ENCODE measurements at places on chromosomes 12 and 14.

- no peak for DNase-seq
These were observed 55.0 kb downstream of the AMN start for GRCh38 chr14:102977475-102977874.

DNA sequence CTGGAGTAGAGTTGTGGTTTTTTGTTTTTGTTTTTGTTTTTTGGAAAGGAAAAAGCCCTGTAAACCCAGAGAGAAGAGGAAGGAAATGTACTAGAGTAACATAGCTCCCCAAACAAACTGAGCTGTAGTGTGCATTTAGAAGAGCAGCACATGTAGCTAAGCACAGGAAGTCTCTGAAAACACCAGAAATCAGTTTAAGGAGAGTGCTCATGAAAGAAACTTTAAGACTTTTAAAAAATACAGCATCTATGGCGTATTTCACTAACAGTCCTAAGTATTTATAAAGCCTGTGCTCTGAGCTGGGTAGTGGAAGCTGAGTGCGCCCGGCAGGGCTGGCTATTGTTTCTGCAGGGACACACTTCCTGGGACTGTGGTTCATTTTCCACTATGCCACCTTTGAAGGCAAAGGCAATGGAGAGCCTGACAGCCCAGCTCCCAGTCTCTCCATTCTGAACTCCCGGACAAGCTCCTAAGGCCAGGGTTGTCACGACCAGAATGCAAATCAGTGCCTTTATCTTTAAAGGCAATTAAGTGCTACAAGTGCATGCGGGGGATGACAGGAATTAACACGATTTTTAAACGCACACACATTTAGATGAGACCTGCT lies 45.4 kb downstream of the NIN start:
- no peak for DNase-seq

- no peak for DNase-seq
These were observed 1.9 kb upstream of the PPP1R13B start for GRCh38 chr14:103849151-103849886.

- no peak for DNase-seq
These were observed 3.1 kb downstream of the GARIN2 start for GRCh38 chr14:67192366-67192765.

GRCh38 chr12:116430911-116431565 lies 128.1 kb upstream of the MAP1LC3B2 start:
- no peak for DNase-seq

DNA sequence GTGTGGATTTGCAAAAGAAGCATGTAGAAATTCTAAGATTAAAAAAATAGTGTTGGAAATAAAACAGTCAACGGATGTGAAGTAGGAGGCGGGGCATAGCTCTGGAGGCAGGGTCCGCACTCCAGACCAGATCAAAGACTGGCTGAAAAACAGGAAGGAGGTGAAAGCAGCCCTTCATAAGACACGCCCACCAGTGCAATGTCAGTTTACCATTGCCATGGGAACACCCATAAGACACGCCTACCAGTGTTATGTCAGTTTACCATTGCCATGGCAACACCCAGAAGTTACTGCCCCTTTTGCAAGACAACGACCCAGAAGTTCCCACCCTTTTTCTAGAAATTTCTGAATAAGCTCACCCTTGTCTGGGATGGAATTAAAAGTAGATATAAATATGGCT lies 87.1 kb downstream of the FZD10 start:
- DNase-seq, result no peak

GRCh38 chr12:130973906-130974305 lies 20.2 kb downstream of the ADGRD1 start:
- DNase-seq, result no peak

DNA sequence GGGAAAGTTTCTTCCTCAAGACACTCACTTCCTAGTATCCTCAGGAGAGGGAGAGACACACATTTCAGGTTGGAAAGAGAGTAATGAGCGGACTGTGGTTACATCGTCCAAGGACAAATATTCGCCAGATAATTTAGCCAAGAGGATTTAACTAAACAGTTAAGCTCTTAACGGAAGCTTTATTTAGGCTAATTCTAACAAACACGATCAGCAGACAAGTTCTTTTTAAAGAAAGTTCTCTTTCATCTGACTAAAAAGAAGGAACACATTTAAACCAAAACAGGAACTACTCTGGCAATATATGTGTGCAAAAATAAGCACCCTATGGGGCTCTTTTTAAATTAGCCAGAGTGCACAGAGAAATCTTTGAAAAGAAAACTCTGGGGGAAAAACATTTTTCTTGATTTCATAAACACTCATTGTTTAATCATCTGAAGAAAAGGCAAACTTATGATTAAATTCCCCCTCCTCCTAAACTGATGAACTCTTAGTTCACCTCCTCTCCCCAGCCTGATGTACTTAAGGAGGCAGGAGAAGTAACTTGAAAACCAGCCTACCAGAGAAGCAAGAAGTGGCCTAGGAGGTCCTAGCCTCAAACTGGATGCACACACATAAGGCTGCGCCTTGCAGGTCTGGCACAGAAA lies 13.3 kb upstream of the BTG1 start:
- DNase-seq, result no peak

GRCh38 chr12:115737895-115738294 lies 539.6 kb downstream of the MED13L start:
- no peak for DNase-seq

- DNase-seq, result no peak
These were observed 36.1 kb upstream of the BDKRB2 start for GRCh38 chr14:96168581-96168980.

DNA sequence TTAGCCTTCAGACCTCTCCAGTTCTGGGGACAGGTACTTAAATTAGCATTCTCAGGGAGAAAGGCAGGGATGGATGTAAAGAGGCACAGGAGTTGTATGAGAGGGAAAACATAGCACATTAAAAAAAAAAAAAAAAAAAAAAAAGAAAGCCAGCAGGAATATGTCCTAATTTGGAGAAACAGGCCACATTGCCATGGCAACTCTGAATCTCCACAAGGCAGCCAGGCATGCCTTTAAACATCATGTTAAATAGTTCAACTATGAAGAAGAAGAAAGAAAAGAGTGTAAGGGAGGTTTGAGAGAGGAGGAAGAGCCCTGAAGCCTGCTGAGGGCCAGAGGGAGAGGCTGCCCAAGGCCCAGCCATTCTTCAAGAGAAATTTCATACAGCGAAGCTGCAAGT lies 145.8 kb downstream of the GRIN2B start:
- DNase-seq, result no peak

DNA sequence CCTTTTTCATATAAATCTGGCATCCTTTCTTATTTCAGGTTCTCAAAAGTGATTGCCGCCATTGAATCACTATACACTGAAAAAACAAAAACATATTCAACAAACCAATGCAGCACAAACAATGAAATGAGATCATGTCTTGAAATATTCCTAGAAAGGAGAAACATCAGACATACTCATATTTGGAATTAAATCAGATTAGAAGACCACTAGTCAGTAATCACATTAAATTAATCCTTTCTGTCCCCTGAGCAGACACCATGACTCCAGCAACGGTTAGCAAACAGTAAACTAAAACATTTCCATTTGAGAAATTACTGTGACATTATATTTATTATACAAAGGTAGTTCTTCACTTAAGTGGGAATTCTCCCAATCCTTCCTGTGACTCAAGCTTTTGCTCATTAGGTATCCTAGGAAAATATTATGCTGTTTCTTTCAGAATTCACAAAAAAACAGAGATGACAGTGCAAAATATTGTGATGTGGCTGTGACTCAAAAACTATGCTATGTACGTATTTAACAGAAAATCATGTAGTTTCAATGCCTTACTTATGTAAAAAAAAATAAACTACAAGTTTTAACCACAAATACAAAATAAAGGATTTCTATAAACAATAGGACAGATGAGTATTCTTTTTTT lies 29.7 kb downstream of the CPNE8 start:
- no peak for DNase-seq

DNA sequence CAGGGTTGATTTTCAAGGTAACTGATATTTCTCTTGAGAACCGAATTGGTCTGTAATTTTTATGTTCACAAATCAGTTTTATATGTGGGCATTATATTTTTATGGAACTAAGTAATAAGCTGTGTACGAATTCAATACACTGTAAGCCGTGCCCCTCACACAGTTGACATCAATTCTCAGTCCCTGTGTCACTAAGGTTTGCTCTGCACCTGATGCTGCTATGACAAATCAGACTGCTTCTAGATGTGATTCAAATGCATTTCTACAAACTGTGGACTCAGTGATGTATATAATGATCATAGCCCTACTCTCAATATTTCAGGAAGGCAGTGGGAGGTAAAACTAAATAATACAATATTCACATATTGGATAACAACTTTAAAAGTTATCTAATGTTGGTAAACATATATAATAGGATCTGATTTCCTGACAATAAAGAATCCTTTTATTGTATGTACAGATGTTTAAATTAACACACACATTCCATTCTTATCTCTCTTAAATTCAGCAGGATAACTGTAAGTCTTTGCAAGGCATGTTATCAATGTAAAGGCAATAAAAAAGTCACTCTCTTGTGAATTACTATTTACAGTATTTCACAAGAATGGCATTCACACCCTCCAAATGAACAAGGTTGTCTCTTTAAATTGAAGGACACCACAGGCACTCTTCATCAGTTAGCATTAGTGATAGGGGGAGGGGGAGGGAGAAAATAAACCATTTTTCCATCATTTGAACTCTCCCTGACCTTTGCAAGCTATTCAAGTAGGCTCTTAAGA lies 87.2 kb upstream of the SOX5 start:
- no peak for DNase-seq

DNA sequence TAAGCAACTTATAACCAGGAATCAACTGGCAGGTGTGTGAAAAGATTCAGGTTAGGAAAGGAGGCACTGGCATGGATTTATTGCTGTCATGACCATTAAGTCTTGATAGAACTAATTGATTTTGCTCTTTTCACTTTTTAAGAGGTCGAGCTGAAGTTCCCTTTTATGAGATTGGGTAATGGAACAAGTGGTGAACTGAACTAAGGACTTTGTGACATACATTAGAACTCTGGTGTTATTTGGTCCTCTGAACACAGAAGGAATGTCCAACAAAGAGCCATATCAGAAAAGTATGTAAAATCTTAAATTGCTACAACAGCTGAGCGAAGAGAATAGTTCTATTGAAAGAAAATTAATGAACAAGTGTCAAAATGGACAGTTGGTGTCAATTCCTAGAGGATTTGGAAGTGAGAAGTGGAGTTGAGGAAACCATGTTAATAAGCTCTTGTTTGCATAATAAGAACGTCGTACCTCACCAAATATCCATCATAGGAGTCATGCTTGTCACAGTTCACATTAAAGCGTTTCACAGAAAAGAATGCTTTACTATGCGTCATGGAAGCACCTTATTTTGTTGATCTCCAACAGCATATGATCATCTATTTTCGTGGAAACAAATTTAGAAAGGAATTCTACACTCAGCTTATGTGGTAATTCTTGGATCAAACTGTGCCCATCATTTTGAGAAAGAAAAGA lies 8.4 kb upstream of the MYF6 start:
- no peak for DNase-seq

GRCh38 chr14:22556021-22556989 lies 32.7 kb downstream of the DAD1 start:
- peak; percentile 87 for DNase-seq

DNA sequence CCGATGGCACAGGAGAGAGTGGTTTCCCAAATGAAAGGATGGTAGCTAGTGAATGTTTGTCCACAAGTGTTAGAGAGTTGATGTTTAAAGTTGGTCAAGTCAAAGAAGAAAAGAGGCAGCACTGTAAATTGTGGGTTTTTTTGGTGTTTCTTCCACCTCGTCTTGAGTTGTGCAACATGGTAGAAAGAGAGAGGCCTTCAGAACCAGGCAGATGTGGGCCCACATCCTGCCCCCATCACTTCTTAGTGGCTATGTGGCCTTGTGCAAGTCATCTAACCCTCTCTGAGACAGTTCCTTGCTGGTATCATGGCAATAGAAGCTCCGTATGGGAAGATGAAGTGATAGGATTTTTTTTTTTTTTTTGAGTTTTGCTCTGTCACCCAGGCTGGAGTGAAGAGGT lies 60.8 kb downstream of the NDUFA12 start:
- no peak for DNase-seq
